Erythroblast (primary cell): ENCODE measurements at places on chromosomes 11 and 22.

DNA sequence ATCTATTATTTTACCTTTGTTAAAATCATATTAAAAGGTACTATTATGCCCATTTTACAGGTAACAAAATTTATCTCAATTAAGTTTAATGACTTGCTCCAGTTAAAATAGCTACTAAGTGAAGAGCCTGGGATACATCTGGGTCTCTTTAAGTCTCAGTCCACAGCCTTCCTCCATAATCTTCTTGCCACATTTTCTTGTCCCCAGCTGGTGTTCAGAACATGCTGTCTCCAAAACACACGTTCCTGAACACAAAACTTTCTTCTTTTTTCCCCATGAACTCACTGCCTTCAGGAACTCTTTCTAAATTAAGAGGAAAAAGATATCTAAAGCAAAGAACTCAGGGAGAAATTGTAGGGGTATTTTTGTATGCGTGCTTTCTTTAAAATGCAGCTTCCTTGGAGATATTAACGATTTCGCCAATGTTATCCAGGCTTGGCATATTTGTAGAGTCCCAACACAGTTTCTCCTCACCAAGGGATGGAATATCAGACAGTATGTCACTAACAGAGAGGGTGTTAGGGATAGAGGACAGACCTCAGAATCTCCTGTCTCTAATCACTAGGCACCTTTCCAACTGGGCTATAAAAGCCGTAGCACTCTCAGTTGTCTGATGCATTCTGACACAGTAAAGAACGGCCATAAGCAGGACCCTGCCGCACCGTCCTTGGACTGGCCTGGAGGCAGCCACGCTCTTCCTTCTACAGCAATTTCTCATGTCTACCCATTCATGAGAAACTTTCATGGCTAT is 232.8 kb upstream of the BLID start:
- no peak for DNase-seq

DNA sequence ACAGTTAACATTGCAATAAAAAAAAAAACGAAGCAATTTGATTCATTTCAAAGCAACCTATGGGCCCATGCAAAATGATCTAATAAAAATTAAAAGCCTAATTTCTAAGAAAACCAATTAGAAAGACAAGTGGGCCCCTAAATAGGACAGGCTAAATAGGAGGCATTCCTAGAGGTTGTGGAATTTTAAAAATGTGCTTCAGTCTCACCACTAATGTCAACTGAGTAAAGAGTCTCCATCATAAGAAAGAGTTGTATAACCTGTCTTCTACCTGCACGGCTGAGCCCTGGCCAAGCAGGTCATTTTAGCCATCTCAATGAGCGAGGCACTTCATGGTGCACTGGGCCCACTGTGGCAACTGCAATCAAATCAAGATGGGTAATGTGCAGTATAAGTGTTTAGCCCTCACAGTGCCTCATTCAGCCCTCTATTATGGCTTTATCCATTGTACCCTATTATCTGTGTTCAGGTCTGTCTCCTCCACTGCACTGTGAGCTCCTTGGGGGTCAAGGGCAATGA is 76.4 kb downstream of the PRSS23 start:
- no peak for DNase-seq

DNA sequence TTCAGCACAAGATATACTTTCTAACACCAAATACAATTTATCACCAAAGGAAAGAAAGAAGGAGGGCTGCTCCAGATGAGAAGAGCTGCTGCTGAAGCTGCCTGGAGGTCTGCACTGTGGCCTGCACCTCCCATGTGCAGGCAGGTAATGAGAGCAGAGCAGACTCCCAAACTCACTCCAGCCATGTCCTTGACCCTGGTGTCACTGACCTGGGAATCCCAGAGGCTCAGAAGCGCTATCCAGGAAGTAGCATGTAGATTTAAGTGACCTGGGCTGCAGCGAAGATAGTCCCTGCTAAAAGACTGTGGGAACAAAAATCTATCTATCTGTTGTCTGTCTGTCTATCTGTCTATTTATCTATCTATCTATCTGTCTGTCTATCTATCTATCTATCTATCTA is 816.3 kb downstream of the OPCML start:
- no peak for DNase-seq

DNA sequence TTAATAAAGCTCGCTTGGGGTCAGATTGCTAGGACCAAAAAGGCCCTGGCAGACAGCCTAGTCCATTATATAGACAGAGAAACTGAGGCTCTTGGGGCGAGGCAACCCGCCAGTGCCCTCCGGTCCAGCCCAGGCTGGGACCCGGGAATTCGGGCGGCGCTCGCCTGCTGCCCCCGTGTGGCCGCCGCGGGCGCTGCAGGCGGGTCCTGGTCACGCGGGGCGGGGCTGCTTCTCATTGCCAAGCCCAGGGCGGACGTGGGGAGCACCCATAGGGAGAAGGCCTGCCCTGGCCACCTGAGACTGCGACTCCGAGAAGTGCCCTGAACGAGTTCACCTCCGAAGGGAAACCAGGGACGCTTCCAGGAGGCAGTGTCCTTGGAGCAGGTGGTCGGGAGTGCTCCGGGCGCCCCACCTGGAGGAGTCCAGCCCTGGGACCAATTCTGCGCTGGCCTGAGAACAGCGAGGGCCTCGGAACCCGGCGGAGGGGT is 36.0 kb upstream of the CSNK1E start:
- DNase-seq = peak; percentile 63

DNA sequence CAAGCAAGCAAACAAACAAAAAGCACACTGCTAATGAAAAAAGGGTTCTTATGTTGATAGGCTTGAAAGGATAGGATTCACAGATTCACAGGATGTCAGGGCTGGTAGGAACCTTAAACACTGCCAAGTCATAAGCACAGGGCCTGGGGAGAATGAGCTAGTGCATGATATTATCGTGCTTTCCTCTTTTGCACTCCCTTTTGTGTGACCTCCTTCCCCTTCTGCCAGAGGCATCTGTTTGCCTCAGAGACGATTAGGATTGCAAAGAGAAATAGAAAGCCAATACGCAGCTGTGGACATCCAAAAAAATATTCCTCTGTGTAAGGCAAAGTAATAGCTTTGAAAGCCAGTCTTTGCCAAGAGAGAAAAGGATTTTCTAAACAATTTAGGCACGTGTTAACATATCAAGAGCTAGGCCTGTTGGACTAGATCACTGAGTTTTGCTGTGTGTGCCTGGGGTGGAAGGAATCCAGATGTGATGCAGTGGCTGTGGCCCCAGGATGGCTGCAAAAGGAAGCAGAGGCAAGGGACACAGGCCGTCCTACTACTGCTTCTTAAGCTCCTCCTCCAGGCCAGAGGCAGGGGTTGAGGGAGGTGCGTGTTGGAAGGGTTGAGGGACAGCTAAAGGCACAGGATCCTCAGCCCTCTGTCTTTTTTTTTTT is 30.6 kb downstream of the MCHR1 start:
- DNase-seq = peak; percentile 66

GRCh38 chr11:45165806-45166603 is 19.6 kb downstream of the PRDM11 start:
- no peak for DNase-seq
